ENCODE measurements at places on chromosomes 7 and 10. TPM values are rescaled to one million over a fixed set of nuclear protein-coding genes. Genes with fewer than 3 reads are reported as not detected.

UCMA gene
- total RNA-seq: not detected

ZNF727 gene
- total RNA-seq: not detected

TMEM273 gene
- not detected for total RNA-seq

FKBP6 gene
- not detected for total RNA-seq

LBX1 gene
- total RNA-seq: not detected

EVX1 gene
- 1.4 TPM for total RNA-seq

GRCh38 chr7:118151671-118152070, 32.3 kb upstream of the LSM8 start:
- no peak for DNase-seq

DNA sequence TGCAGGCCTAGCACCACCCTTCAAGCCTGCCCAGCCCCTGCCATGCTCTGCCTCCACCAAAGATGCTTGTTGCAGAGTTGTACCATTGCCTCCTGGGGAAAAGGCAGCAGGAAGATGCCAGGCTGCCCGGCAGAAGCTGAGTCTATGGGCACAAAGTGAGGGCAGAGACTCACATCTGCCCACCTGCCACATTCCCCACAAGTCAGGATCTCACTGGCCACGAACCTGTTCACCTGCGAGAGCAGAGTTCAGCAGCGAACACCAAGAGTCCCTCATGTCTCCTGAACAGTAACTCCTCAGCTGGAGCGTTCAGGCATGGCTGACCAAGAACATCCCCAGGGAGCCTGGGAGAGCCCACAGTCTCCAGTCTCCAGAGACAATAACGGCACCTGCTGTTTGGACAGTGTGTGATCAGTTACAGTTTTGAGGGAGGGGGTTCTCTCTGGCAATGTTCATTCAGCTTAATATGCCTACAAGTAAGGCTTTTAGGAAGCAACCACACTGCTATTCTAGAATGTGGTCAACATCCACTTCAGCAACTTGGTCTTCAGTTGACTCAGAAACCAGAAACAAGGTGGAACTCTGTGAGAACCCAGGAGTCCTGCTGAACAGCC, 78.5 kb downstream of the GRID1 start:
- peak; percentile 31 for DNase-seq

Data from mesothelial cell of epicardium (in vitro differentiated cells).